NCI-H1417 (cell line): ENCODE measurements at places on chromosomes 2 and 18.
A peak's percentile ranks its signal among the peaks of the same experiment; 100 is the strongest.

- no peak for DNase-seq
Measured at GRCh38 chr2:44805401-44806235, 135.9 kb upstream of the SIX3 start.

DNA sequence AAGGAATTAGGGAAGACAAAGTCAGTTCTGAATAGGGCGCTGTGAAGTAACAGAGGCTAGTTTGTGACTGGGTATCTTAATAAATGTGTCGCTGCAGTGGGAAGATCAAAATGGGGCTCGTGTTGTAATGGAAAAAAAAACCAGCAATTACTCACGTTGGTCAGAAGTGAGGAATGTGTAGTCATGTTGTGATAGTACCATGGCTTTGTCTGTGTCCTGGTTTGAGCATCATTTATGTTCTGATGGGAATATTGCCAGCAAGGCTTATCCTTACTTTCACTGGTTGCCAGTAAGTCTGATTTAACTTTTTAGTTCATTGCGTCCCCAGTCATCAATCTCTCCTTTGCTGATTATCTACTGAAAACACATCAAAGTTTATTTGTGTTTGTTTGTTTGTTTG is 467.6 kb downstream of the NYAP2 start:
- no peak for DNase-seq

DNA sequence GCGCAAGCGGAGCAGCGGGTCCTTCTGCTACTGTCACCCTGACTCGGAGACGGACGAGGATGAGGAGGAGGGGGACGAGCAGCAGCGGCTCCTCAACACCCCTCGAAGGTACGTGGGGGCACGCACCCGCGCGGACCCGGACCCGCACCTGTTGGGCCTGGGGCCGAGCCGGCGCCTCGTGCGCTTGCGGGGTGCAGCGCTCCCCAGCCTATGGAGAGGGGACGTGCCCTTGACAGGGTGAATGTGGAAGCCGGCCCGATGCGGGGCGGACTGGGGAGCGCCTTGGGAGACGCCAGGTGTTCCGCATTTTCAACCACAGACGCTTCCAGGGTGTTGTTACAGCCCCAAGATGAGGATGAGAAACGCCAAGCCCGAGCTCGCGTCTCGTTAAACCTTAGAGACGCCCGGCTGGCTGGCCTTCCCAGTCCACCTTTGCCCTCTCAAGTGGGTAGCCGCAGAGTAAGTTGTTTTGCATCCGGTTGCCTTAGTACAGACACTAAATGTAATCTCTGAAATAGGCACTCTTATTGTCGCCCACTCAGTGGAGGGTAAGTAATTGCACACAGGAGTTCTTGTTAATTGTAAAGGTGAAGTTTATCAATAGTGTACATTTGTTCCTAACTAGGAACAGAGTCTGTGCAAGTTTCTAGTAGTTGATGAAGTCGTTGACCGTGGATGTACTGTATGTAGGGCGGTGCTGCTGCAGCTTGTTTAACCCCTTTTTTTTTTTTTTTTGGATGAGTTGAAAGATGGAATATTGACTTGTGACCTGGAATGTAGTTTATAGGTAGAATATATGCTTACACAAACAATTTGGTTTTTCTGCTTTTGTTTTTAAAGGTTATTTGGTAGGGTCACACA is 815 bp downstream of the GMCL1 start:
- peak; percentile 74 for DNase-seq

- DNase-seq: no peak
Measured at GRCh38 chr2:73610111-73610510, 32.1 kb downstream of the NAT8 start.

DNA sequence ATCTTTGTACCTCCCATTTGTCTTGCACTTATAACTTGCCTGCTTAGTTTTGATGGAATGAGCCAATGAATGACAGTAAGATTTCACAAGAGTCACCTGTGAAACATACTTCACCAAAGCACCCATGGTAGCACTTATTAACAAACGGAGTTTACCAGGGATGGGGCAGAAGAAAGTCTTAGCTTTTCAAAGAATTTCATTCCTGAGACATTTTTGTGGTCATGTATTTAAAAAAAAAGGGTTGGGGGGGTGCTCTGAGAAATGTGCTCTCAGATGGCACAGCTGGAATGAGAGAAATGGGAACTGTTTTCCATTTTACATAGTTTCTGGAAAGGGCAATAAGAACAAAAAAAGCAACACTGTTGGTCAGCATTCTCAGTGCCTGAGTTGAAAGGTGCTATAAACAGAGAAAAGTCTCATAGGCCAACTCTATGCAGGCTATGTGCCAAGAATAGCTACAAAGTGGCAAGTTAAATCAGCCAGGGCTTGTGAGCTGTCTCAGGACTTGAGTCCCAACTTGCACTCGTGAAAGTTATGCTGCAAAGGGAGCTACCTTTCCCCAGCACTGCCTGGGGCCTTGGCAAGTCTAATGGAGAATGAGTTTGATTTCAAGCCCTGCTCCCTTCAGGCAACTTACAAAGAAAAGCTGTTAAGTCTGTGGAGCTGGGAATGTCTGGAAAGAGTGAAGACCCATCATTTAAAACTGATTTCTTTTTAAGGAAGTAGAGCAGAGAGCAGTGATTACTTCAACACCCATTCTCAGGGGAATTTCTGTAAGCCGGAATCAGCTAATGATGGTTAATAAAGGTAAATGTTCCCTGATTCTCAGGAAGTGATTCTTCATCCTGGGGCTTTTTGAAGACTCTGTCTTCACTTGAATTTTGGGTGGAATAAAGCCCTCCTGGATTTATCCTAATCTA is 170.6 kb downstream of the SLC8A1 start:
- peak; percentile 18 for DNase-seq

DNA sequence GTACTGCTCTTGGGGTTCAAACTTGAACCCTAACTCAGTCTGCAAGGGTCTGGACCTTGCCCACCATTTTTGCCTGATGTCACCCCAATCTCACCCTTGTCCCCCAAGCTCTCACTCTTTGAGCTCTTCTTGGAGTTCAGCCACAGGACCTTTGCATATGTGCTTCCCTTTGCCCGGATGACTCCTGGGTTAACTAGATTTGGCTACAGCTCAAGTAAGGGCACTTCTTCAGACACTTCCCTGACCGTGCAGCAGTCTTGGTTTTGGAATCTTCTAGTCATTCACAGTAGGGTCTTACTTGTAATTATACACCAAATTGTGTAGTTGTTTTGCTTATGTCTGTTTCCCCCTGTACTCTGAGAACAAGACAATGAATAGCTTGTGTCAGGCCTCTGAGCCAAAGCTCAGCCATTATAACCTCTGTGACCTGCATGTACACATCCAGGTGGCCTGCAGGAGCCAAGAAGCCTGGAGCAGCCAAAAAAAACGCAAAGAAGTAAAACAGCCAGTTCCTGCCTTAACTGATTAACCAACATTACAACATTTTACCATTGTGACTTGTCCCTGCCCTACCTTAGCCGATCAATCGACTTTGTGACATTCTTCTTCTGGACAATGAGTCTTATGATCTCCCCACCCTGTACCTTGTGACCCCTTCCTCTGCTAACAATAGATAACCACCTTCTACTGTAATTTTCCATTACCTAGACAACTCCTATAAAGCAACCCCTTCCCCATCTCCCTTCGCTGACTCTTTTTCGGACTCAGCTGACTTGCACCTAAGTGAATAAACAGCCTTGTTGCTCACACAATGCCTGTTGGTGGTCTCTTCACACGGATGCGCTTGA is 1.0 kb upstream of the MOGAT1 start:
- no peak for DNase-seq

- DNase-seq: no peak
Measured at GRCh38 chr2:217456016-217456415, 546.8 kb downstream of the TNS1 start.

GRCh38 chr2:223834431-223834830 is 3.0 kb downstream of the AP1S3 start:
- DNase-seq: no peak

- DNase-seq: no peak
Measured at GRCh38 chr18:46273861-46274260, 169.7 kb downstream of the HAUS1 start.

- no peak for DNase-seq
Measured at GRCh38 chr18:45467293-45467692, 148.0 kb upstream of the SLC14A2 start.

DNA sequence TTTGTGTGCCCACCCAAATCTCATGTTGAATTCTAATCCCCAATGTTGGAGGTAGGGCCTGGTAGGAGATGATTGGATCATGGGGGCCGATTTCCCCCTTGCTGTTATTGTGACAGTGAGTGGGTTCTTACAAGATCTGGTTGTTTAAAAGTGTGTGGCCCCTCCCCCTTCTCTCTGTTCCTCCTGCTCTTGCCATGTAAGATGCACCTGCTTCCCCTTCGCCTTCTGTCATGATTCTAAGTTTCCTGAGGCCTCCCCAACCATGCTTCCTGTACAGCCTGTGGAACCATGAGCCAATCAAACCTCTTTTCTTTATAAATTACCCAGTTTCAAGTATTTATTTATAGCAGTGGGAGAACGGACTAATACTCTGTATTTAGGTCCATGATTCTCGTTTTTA is 588.1 kb downstream of the DCDC2C start:
- no peak for DNase-seq

DNA sequence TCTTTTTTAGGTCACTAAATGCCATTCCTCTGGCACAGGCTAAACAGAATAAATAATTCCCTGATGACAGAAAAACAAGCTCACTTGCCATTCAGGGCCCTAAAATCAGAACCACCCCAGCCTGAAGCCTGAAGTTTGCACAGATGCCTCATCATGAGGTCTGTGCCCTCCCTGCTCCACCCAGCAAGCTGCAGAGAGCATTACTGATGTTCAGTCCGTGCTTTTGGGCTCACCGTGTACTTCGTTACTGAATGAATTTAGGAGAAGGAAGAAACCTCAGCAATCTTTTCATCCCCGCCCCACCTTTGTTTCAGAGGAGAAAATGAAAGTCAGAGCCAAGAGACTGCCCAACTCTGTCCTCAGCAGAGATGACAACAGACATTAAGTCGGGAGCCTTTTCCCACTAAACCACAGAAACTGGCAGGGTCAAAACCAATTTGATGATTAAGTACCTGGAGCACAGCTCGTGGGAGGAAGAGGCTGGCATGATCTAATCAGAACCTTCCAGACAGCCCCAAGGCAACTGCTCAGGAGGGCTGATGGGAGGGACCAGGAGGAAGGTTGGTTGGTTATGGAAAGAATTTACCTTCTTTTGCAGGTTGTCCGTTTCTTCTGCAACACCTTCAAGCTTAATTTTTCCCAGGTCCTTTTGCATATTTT is 122.7 kb downstream of the LAMA1 start:
- no peak for DNase-seq

GRCh38 chr2:147013696-147014392 is 831.0 kb upstream of the ACVR2A start:
- no peak for DNase-seq

GRCh38 chr18:36663312-36663711 is 165.5 kb downstream of the TPGS2 start:
- DNase-seq: no peak

DNA sequence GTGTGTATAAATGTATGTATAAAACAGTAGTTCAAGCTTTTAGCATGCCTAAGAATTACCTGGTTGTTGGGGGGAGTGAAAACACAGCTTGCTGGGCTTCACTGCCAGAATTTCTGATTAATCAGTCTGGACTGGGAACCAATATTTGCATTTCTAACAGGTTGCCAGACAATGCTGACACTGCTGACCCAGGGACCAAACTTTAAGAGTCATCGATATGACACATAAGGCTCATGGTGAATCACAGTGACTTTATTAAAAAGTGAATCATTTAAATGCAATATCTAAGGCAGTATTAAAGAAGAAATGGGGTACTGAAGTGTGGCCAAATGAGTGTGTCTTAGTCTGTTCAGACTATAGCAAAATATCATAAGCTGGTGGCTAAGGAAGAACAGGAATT is 195.9 kb upstream of the DTNA start:
- no peak for DNase-seq

- no peak for DNase-seq
Measured at GRCh38 chr2:172448544-172449267, 21.3 kb downstream of the ITGA6 start.

DNA sequence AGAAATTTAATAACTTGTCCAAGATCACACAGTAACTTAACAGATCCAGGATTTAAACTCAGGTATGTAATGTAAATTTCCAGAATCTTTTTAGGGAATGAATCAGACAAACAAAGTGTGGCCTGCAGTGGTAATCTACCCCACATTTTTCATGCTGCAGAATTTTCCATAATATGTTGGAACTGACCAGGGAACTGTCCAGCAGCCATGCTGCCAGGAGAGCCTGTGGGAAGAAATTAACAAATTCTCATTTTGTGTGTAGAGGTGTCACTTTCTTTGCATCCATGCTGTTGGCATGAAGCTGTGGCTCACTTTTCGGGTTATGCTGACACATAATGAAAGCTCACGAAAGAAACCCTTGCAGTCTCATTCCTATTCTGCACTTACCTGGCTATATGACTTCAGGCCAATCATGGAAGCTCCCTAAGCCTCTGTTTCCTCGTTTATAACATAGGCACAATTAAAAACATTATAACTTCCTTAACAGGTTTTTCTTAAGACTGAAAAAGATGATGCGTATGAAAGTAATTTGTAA is 54.7 kb downstream of the CDKL4 start:
- DNase-seq: no peak

GRCh38 chr18:48879008-48879431 is 71.7 kb downstream of the SMAD7 start:
- DNase-seq: no peak

DNA sequence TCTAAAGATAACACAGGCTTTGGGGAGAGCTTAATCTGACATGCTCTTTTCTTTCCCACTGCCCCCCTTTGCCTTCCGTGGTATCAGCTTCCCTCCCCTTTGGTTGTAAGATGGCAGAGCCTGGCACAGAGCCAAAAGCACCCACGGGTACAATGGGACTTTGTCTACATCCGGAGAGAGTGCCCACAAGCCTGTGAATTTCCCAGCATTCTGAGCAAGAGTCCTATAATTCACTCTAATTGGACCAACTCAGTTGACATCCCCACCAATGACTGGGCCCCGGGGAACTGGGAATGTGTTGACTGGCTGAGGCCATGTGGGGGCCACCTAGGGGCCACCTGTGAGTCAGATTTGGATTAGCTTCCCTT is 20.1 kb upstream of the C2orf72 start:
- DNase-seq: no peak

- DNase-seq: peak; percentile 1
Measured at GRCh38 chr2:80238692-80239469, 65.7 kb downstream of the LRRTM1 start.

DNA sequence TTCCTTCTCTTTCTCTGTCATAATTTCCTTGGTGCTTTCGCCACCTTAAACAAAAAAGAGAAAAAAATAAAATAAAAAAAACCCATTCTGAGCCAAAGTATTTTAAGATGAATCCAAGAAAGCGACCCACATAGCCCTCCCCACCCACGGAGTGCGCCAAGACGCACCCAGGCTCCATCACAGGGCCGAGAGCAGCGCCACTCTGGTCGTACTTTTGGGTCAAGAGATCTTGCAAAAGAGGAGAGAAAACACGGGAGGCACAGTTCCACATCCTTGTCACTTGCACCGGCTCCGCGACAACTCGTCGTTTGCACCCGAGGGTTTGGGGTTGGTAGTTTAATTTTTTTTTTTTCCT is 1.8 kb upstream of the SP9 start:
- no peak for DNase-seq

- DNase-seq: no peak
Measured at GRCh38 chr2:1682181-1682440, 62.2 kb downstream of the PXDN start.
